ENCODE measurements at places on chromosomes 6 and 20. TPM values are rescaled to one million over a fixed set of nuclear protein-coding genes. Genes with fewer than 3 reads are reported as not detected.

The SNX21 gene
- total RNA-seq = 0.91 TPM

DNA sequence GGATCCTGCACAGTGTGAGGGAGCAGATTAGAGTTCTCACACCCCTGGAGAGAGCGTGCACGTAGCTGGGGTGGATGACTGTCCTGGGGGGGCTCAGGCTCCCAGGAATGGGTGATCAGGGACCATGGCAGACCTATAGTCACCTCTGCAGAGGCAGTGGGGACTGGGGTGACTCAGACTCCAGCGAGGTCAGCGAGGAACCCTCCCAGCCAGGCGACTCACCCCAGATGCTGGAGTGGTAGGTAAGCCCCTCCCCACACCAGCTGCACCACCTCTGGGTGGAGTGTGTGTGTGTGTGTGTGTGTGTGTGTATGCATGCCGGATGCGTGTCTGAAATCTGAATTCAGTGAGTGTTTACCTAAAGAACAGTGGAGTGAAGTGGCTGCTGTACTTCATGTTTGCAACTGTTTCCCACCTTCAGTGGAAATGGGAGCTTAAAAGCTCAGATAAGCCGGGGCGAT, 17.4 kb upstream of the GTSF1L start:
- no peak for DNase-seq

- no peak for DNase-seq
Observed at GRCh38 chr20:57097245-57097915, 169.1 kb downstream of the BMP7 start.

DNA sequence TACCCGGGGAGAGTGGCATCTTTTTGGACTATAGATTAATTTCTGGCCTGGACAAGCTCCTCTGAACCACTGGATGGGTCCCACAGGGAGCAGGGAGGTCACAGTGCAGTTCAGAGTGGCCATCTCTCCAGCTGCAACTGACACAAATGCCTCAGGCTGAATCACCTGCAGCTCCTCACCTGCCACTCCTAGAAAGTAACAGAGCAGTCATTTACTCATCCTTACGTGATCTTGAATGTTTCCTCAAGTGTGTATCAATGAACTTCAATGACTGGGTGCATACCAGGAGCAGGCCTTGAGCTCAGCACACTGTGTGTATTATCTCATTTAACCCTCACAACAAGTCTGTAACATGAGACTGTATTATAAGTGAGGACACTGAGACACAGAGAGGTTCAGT, 40.0 kb upstream of the SIRPG start:
- DNase-seq = no peak

- DNase-seq = no peak
Observed at GRCh38 chr20:21509597-21510371, 4.1 kb downstream of the NKX2-2 start.

DNA sequence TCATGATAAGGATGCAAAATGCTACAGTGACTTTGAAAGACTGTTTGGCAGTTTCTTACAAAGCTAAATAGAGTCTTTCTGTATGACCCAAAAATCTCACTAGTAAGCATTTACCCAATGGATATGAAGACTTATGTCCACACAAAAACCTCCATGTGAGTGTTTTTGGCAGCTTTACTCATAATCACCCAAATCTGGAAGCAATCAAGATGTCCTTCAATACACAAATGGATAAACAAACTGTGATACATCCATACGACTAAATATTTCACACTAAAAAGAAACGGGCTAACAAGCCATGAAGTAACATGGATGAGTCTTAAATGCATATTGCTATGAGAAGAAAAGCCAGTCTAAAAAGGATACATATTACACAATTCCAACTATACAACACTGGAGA, 117.2 kb downstream of the PDE10A start:
- DNase-seq = no peak

The HMGN3 gene
- total RNA-seq = 39.7 TPM

DNA sequence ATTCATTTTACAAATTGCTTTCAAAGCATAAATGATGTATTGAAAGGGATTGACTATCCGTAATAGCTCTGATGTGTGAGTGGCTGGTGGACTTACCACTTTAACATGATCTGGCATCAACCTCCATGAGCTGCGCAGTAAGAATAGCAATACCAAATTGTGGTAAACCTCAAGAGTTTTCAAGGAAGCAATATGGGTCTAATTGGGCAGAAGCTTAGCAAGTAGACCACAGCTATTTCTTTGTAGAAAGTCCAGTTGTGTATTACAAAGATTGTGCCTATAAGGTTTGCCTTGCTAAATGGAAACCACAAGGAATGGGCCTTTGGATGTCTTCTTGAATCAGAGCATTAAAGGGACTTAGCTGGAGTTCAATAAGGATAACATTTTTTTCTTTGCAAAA, 736.6 kb downstream of the KIF16B start:
- DNase-seq = no peak

The APCDD1L gene
- total RNA-seq = not detected

Data from activated CD4-positive, alpha-beta memory T cell treated with anti-CD3 and anti-CD28 coated beads, Interleukin-2, amount 10 ng/mL, durations not matched to agents 7 days and 5 days (primary cell).